ENCODE measurements at places on chromosomes 11 and 22.

DNA sequence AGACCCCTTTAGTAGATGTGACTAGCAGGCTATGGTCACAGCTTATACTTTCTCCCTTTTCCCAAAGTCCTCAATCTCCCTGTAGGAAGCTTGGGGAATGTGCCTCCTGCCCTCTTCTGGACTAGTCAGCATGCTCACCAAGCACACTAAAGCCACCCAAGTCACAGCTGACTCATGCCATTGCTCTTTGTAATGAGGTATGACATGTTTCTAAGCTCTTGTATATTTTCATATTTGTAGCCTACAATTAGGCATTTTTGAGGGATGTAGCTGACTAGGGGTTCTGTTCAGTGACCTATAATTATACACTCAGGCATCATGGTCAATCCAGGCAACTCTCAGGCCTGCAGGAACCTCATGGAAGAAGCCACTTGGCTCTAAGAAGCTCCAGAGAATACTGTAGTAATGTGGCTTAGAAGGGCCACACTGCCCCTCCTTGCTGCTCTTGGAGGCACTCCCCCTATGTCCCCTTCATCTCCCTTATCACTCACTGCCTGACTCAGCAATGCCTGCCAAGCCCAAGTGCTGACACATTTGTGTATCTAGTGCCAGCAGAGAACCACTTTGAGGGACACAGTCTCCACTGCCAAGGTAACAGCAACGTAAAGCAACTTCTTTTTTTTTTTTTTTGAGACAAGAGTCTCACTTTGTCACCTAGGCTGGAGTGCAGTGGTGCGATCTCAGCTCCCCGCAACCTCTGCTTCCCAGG is 86.2 kb downstream of the RPL27A start:
- DNase-seq: no peak

DNA sequence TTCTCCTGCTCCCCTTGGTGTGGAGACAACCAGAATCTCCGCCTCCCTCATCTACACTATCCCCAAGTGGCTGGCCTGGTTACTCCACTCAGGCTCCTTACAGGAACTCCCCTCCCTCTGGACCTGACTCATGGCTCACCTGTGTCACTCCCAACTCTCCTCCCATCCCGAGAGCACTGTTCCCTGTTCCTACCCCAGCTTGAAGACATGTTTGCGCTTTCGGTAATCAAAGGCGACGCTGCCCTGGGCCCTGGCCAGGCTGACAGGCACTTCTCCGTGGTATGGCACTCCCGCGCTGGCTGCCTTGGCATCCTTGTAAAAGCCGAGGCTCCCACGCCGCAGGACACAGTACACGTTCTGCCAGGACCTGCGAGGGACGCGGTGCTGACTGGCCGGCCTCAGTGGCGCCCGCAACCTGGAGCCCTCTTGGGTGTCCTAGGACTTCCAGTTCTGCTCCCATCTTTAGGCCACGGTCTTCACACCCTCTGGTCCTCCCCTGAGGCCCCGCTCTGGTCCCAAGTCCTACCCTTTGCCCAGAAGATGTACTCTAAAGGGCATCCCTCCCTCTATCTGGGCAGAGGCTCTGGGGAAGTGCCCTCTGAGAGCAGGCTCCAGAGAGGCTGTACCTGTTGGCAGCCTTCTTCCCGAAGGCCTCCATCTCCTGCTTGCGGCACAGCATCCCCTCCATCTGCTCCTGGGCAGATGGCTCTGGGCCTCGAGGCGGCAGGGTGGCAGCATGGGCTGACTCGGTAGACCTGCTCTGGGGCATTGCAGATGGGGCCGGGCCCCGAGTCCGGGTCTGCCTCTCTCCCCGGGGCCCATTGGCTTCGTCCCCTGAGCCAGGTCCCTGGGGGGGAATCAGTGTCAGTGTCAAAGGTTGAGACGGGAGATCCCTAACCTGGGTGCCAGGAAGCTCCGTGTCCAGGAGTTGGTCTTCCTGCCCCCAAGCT is 9.4 kb upstream of the RBM4B start:
- peak; percentile 80 for DNase-seq

DNA sequence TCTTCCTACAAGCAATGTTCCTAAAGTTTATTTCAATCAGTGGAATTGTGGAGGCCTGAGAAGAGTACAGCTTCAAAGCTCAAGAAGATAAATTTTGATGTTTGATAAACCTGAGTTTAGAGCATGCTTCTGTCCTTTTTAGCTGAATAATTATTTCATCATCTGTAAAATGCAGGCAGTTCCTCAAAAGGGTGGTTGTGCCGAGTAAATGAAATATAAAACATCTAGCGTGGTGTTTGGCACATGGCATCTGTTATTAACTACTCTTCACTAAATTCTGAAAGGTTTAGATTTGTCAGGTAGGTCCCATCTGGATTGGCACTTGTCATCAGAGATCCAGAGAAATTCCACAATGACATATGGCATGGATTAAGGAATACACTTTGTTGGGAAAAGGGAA is 155.1 kb downstream of the DDX10 start:
- DNase-seq: no peak

GRCh38 chr11:120622189-120622875 is 110.8 kb downstream of the GRIK4 start:
- DNase-seq: no peak

GRCh38 chr11:96940227-96940626 is 550.4 kb downstream of the JRKL start:
- DNase-seq: no peak

DNA sequence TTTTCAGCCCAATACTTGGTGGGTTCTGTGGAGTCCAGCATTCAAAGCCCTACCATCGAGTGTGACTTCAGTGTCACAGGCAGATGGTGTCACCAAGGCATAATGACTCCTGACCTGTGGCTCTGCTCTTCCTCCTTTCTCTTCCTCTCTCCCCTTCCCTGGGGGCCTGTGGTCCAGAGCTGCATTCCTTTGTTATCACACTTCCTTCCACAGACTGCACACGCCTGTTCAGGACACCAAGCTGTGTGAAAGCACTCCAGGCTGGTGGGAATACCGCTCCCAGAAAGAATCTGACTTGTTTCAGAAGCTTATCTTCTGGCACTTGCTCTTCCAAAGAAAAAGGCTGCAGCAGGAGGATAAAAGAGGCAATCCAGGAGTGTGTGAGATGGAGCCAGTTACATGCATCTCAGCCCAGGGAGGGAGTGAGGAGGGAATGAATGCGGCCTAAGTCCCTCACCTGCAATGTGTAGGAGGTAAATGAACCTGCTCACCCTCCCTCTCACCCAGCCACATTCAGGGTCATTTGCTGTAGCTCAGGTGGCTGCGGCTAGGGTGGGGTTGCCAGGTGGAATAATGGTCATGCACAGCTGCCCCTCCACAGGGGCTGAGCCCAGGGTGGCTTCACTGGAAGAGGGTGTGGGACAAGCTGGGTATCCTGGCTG is 79.3 kb downstream of the ADAMTS15 start:
- no peak for DNase-seq

DNA sequence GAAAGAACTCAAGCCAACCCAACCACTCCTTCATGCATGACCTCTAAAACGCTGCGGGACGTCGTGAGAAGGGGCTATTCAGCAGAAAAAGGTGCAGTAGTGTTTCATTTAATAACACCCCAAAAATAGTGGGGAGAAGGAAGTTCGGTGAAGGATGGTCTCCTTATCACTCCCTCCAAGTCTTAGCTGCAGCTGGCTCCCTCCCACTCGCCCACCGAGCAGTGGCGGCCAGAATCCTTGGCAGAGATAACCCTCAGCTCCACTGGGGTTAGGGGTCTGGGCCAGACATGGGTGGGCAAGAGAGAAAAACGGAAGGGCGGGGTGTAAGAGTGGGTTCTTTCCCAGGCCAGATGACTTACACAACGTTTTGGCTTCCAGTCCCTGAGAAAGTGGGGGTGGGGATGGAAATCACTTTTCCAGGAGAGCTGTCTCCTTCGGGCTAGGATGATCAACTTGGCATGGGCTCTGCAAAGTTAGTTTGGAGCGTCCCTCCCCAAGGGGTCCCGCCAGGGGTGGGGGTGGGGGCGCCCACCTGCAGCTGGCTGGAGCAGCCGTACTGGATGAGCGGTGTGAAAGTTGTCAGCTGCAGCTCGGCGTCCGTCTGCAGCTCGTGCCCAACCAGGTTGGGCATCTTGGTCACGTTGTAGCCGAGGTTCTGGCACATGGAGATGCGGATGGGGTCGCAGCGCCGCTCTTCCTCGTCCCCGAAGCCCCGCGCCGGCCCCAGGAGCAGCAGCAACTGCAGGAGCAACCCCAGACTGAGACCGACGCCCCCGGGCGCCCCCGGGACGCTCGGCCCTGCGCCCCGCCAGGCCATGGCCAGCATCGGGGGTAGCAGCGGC is 705 bp downstream of the FZD4 start:
- DNase-seq: peak; percentile 30

DNA sequence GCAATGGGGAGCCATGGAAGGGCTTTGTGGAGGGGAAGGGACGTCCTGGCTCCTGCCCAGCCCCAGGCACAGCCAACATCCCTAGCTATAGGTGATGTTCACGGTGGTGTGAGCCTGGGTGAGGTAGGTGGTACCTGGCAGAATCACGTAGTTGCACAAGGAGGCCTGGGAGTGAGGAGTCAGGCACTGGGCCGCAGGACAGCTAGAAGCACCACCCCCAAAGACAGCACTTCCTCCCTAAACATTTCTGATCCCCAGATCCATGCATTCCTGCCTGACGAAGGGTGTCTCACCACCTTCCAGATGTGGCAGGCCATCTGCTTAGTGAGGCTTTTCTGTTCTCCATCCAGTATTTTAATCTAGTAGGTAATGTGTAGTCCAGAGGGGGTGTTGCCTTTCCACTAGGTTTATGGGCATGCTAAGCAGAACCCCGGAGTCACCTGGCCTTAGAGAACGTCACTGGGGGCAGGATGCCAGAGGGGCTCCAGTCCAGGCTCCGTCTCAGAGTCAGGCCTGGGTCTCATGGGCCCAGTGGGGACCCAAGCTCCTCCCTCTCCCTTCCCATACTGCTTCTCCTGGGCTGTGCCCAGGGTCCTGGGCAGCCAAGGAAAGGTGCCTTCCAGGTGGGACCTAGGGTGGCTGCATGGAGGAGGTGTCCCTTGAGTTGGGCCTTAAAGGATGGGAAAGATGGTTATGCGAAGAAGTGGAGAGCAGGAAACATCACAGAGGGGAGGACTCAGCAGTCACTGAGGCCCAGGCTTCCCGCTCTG is 56.2 kb downstream of the OTOG start:
- no peak for DNase-seq
